ENCODE measurements at places on chromosomes 5 and 9.

DNA sequence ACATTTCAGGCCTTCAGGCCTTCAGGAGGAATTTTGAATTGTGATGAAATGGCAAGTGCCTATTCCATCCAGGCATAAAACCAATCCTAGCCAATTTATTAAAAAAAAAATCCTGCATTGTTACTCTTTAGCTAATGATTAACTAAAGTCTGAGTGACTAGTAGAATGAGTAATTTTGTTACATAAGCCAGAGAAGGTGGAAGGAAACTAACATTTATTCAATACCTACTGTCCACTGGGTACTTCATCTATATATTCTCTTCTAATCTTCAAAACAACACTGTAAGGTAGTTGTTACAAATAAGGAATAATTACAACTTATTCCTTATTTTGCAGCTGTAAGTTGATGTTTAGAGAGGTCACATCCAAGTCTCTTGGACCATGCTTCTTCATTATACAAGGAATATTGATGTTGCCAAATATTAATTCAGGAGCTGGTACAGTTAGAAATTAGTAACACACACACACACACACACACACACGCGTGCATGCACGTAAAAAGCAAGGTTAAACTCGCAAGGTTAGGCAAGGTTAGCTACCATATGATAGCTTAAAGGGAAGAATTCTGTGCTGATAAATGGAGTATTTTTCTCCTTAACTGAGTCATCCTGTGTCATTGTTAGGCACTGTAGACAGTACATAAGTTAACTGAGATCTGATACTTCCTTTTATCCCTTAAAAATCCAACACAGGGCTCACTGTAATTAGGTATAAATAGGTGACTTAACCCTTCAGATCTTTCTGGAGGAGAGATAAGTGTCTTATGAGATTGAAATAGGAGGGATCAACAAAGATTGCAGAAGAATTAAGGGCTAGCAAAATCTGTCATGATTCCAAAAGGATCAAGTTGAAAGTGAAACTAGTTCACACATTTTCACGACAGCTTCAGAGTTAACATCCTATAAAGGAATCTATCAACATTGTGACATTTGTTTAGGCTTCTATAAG, 596.9 kb downstream of the PDE4D start:
- DNase-seq, result no peak

GRCh38 chr9:19232823-19233194, 2.3 kb downstream of the DENND4C start:
- no peak for DNase-seq

DNA sequence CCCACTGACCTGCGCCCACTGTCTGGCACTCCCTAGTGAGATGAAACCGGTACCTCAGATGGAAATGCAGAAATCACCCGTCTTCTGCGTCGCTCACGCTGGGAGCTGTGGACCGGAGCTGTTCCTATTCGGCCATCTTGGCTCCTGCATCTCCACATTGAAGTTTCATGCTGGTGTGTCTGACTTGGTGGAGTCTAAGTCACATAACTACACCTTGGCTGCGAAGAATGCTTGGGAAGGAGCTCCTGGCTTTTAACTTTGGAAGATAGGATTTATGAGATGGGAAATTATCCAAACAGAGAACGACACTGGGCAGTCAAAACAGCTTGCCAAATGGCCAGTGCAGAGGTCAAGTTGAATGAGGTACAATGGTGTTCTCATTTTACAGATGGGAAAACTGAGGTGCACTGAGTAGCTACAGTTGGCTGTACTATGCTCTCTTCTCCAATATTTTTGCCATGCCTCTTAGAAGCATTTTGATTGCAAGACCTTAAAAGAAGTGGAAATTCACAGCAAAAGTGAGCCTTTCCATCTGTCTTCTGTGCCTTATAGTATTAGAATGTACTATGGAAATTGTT, 36.7 kb downstream of the CCDC192 start:
- DNase-seq, result no peak

DNA sequence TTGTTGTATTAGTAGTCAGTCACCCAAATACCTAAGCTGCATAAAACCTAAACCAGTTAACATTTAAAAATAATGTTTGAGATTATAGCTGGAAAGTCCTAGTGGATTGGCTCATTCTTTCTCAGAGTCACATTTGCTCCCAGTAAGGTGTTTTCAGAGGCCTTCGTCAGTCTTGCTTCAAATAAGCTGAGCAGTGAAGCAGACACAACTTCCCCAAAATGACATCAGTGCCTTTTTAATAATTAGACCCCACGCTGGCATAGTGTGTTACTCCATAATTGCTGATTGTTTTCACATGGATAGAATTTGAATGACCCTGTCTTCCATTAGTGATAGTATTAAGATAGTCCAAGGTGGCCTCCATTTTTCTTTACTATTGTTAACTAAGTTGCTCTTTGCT, 245.8 kb downstream of the PJA2 start:
- no peak for DNase-seq

GRCh38 chr5:58628626-58629025, 45.8 kb downstream of the RAB3C start:
- no peak for DNase-seq

DNA sequence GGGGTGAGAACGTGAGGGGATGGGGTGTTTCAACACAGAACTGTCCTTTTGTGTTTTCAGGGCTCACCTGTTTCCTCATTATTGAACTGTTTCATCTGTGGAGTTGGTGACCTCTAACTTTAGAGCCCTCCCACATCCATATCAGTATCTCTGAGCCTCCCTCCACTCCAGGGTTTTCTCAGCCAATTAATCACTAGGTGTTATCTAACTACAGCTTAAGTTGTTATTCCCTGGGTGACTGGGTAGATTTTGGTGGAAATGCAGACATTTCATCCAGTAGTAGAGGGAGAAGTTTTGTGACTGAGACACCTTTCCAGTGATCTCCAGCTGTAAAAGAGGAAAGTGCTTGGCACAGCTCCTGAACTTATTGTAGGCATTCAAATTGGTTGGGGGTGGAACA, 23.7 kb downstream of the PPP3R2 start:
- no peak for DNase-seq

DNA sequence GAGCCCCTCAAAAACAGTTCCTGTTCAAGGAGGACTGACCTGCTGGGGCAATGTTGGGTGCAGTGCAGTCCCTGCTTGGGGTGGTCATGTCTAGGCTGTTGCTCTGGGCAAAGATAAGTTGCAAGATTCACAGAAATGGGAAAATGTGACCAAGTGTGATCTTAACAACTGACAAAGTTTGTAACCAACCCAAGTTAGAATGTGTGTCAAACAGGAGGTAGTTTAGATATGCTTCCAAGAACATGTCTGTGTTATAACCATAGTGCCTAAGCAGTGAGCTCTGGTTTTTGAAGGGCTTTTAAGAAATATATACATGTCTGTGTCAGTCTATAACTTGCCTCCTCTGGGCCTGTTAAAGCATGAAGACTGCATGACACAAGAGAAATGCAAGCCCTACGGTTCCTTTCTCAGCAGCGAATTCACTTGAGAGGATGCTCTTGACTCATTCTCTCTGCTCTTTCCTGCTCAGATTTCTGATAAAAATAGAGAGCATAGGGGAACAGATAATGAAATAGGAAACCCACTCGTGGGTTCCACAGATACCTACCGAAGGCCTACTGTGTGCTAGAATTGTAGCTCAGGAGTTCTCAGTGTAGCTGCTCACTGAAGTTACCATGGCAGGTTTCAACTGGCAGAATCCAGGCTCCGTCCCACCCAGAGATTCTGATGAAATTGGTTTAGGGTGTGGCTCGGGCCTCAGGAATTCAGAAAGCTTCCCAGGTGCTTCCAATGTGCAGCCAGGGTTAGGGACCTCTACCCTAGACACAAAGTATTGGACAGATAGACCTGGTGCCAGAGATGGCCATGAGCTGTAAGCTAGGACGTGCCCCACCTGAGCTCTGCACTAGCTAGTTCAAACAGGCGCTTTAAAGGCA, 52.4 kb downstream of the ARHGEF37 start:
- DNase-seq, result no peak

- no peak for DNase-seq
These were observed 110.1 kb downstream of the MED27 start for GRCh38 chr9:131969469-131969989.
